Mesenteric fat pad (tissue), 1 donor: ENCODE measurements at places on chromosomes 7 and 10. TPM values are rescaled to one million over a fixed set of nuclear protein-coding genes. Genes with fewer than 3 reads are reported as not detected.

RPP30 gene
- total RNA-seq: 28.3 TPM

GRCh38 chr7:138079137-138079536 lies 2.9 kb downstream of the AKR1D1 start:
- DNase-seq: no peak

DNA sequence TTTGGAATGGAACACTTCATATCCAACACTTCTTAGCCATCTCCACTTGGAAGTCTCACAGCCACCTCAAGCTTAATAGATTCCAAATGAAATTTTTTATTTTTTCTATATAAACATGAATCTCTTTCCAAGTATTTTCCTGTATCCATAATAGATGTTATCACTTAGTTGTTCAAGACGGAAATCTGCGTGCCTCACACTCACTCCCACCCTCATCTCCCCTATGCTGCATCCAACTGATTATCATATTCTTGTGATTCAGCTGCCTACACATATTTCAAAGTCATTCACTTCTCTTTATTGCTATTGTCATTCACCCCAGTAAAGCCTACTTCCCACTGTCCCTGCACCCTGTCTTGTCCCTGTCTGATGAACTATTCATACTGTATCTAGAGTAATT lies 70.2 kb upstream of the MKX start:
- no peak for DNase-seq

DNA sequence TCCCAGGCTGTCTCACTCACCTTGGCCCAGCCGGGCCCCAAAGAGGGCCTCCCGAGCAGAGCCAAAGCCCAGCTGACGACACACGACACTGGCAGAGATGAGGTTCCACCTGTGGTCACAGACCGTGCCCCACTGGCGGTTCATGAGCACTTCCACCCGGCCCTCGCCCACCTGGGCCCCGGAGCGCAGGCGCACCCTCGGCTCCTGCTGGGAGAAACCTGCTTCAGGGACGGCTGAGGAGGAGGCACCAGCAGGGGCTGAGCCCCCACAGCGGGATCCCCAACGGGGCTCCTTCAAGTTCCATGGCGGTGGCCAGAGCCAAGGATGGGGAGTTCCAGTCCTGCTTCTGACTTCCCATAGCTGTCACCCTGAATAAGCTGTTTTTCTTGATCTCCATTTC lies 10.0 kb downstream of the LOXL4 start:
- DNase-seq: no peak

BAMBI gene
- total RNA-seq: 14.3 TPM
